Bronchus fibroblast of lung (primary cell): ENCODE measurements at places on chromosomes 4 and X. TPM values are rescaled to one million over a fixed set of nuclear protein-coding genes. Genes with fewer than 3 reads are reported as not detected.

PCDH18 gene
- 70.1 and 73.0 TPM in 2 replicates for total RNA-seq

ADRA2C gene
- total RNA-seq = 0.17 TPM in 1 of 2 replicates, not detected in the other

EXOC1L gene
- not detected in 2 replicates for total RNA-seq

ZNF280C gene
- 3.1 and 4.4 TPM in 2 replicates for total RNA-seq

DUSP21 gene
- not detected in 2 replicates for total RNA-seq

MAGEC3 gene
- total RNA-seq = not detected in 2 replicates

ASMT gene
- not detected in 2 replicates for total RNA-seq

NUDT10 gene
- total RNA-seq = 4.2 and 5.5 TPM in 2 replicates

POU4F2 gene
- total RNA-seq = not detected in 2 replicates

TMPRSS11D gene
- not detected in 2 replicates for total RNA-seq

MAP7D2 gene
- total RNA-seq = 0.15 and 1.7 TPM in 2 replicates

TRO gene
- total RNA-seq = 19.5 and 20.8 TPM in 2 replicates

GPR173 gene
- total RNA-seq = 3.7 and 4.0 TPM in 2 replicates

ABLIM2 gene
- under 0.01 TPM in 1 of 2 replicates, not detected in the other for total RNA-seq

KLB gene
- not detected in 2 replicates for total RNA-seq

RHOXF2 gene
- total RNA-seq = not detected in 2 replicates

ATP11C gene
- 16.2 and 19.3 TPM in 2 replicates for total RNA-seq

COL4A6 gene
- 2.0 and 2.7 TPM in 2 replicates for total RNA-seq

AMOT gene
- 5.0 and 6.1 TPM in 2 replicates for total RNA-seq

CHIC1 gene
- 2.1 and 2.4 TPM in 2 replicates for total RNA-seq

CTSO gene
- total RNA-seq = 6.4 and 9.2 TPM in 2 replicates

ZNF711 gene
- total RNA-seq = 1.6 and 2.5 TPM in 2 replicates

NXF2B gene
- total RNA-seq = not detected in 2 replicates

HSD17B13 gene
- total RNA-seq = under 0.01 TPM in 1 of 2 replicates, not detected in the other

MANBA gene
- total RNA-seq = 10.6 and 14.0 TPM in 2 replicates

LUZP4 gene
- total RNA-seq = not detected in 2 replicates

AADAT gene
- 7.9 and 8.5 TPM in 2 replicates for total RNA-seq

ZNF157 gene
- 0.17 TPM in 1 of 2 replicates, not detected in the other for total RNA-seq

PABPC1L2A gene
- total RNA-seq = not detected in 2 replicates

PHOX2B gene
- total RNA-seq = not detected in 2 replicates

ABHD18 gene
- total RNA-seq = 2.7 and 8.4 TPM in 2 replicates

PABPC4L gene
- total RNA-seq = 0.59 and 1.0 TPM in 2 replicates

BEX1 gene
- 6.2 and 12.8 TPM in 2 replicates for total RNA-seq

AFAP1 gene
- total RNA-seq = 29.0 and 32.6 TPM in 2 replicates

YY2 gene
- total RNA-seq = 0.59 and 1.0 TPM in 2 replicates

CT83 gene
- not detected in 2 replicates for total RNA-seq

POLN gene
- total RNA-seq = 0.59 and 2.0 TPM in 2 replicates

TEX13C gene
- not detected in 2 replicates for total RNA-seq
